ENCODE measurements at places on chromosomes 12 and 14.

DNA sequence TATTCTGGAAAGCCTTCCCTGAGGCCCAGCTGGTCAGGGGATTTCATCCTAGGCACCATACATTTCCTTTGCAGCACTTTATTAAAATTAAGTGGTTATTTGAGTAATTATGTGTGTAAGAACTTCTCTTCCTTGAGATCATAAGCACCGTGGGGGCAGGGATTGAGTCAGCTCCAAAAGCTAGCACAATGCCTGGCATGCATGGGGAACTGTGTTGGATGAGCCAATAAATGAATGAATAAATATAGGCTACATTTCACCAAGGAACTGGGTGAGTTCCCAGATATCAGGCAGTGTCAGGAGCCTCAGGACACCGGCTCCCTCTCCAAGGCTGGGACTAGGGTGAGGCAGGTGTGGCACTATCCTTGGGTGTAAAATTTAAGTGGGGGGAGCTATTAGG lies 82.8 kb upstream of the FBXO21 start:
- DNase-seq = no peak

GRCh38 chr12:51377099-51377984 lies 13.9 kb downstream of the GALNT6 start:
- DNase-seq = no peak

DNA sequence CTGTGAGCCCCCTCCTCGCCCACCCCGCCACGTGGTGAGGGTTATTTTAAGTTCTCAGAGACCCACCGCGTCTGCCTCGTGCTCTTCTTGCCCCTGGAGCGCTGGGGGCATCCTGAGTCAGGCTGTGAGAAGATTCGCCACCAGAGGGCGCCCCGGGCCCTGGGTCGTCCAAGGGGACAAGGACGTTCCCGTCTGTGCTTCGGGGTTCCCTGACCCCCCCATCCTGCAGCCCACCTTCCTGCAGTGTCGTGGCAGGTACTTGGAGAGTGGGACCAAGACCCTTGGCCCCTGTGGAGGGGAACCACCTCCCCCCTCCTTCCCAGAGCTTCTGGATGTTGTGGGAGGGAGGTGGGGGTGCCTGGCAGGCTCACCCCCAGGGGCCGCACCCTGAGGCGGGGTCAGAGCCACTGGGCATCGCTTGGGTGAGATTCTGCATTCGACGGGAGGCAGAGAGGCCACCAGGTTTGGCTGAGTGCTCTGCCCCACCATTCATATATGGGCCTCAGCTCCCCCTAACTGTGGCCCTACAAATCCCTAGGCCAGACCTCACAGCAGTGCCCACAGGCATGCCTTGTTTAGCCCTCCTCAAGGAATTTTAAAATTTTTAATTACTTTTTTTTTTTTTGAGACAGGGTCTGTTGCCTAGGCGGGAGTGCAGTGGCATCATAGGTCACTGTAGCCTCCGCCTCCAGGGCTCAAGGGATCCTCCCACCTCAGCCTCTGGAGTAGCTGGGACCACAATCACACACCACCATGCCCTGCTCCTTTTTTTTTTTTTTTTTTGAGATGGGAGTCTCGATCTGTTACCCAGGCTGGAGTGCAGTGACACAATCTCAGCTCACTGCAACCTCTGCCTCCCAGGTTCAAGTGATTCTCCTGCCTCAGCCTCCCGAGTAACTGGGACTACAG lies 17.0 kb downstream of the RHOF start:
- peak; percentile 49 for DNase-seq

GRCh38 chr14:67717048-67717447 lies 15.4 kb downstream of the RDH12 start:
- no peak for DNase-seq

GRCh38 chr14:46573498-46573897 lies 78.1 kb downstream of the RPL10L start:
- DNase-seq = no peak

GRCh38 chr12:104736307-104736706 lies 221.8 kb downstream of the SLC41A2 start:
- no peak for DNase-seq

DNA sequence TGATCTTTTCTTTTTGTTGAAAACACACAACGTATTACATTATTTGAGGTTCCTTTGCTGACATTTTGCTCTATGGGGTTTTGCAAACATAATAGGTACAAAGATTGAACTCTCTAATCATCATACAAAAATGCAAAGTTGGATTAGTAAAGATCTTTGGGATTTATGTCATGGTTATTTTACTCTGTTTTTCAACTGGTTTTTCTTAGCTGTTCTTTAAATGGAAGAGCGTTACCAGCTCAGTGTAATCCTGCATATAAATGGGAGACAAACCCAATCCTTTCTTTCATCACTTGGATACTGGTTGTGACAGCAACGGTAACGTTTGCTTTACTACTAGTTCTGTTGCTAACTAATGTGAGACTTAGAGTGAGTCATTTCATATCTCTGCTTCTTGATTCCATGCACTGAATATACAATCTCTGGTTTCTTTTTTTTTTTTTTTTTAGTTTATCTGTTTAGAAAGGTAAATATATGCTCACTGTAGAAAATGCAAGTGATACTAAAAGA lies 104.9 kb upstream of the NOVA1 start:
- no peak for DNase-seq
